ENCODE measurements at places on chromosomes 2 and 18.

GRCh38 chr18:75477900-75478299 lies 50.4 kb upstream of the SMIM21 start:
- no peak for DNase-seq

GRCh38 chr2:233822781-233823730 lies 31.3 kb downstream of the HJURP start:
- no peak for DNase-seq

- DNase-seq = no peak
These were observed 38.0 kb downstream of the RHBDD1 start for GRCh38 chr2:226873826-226874225.

- DNase-seq = no peak
These were observed 3.3 kb upstream of the ATP8B1 start for GRCh38 chr18:57806201-57806977.

- no peak for DNase-seq
These were observed 1.7 kb upstream of the HOXD12 start for GRCh38 chr2:176097820-176098365.

GRCh38 chr2:102442967-102443828 lies 20.2 kb downstream of the IL18RAP start:
- DNase-seq = no peak

- no peak for DNase-seq
These were observed 118.1 kb upstream of the MGAT5 start for GRCh38 chr2:134135793-134136192.

DNA sequence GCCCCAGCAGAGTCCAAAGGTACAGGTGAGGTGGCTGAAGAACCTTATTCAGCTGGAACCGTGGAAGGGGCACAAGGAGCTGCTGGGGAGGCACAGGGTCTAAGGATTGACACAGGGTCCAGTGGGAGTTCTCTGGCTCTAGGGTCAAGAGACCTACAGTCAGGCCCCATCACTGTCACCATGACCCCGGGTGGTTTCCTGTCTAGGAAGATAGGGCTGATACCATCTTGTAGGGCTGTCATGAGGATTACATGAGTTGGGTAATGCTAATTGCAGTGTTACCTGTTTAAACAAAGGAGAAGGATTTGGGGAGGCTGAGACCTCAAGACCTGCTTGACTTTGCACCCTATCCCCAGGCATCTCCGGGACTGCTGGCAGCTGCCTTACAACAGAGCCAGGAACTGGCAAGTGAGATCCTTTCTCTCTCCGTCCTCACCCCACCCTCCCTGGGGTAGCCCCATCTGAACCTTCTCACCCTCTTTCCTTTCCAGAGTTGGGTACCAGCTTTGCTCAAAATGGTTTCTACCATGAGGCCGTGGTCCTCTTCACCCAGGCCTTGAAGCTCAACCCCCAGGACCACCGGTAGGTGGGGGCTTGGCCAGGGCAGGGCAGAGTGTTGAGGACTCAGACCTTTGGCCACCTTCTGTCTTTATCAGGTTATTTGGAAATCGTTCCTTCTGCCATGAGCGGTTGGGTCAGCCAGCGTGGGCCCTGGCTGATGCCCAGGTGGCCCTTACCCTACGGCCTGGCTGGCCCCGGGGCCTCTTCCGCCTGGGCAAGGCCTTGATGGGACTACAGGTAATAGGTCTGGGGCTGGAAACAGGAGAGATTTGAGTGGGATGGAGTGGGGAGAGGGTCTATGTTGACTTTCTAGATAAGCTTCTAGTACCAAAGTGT lies 7.5 kb downstream of the LBX2 start:
- DNase-seq = no peak

DNA sequence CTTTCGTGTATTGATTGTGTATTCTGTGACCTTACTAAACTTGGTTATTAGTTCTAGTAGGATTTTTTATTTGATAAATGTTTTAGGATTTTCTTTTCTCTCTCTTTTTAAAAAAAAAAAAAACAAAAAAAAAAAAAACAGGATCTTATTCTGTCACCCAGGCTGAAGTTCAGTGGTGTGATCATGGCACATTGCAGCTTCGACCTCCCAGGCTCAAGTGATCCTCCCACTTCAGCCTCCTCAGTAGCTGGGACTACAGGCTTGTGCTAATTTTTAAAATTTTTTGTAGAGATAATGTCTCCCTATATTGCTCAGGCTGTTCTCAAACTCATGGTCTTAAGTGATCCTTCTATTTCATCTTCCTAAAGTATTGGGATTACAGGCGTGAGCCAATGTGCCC lies 19.0 kb downstream of the TTLL4 start:
- DNase-seq = no peak

DNA sequence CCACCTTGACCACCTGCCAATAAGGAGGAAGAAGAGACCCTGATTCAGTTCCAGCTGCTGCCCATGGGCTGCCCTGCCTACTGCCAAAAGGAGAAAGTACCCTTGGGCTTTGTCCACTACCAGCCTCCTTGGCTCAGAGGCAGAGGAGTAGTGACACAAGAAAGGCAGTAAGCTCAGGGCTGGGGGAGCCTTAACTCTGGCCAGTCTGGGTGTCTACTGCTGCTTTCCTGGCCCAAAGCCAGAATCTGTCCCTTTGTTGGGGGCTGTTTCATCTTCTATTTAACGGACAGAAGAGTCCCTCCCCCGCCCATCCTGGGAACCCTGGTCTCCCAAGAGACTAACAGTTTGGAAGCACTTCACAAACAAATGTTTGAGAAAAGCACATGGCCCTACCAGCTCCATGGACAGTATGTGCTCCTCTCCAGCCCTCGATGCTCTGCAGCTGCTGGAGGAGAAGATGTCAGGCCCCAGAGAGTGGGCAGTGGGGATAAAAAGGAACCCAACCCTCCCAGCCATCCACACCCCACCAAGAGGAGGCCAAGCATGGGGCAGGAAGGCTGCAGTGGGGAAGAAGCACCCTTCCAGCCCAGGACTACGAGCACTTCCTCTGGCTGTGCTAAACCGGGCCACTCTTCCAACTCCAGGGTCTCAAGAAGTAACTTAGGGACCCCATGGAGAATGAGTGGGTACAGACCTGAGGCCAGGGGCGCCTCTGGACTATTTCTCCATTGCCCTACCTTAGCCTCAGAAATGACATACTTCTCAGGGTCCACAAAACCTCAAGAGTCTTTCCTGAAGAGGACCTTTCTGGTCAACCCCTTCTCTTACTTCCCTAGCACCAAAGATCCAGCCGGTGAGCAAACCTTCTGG lies 1.2 kb downstream of the ATG9A start:
- DNase-seq = no peak

- no peak for DNase-seq
These were observed 21.5 kb downstream of the DTNB start for GRCh38 chr2:25651782-25652455.

DNA sequence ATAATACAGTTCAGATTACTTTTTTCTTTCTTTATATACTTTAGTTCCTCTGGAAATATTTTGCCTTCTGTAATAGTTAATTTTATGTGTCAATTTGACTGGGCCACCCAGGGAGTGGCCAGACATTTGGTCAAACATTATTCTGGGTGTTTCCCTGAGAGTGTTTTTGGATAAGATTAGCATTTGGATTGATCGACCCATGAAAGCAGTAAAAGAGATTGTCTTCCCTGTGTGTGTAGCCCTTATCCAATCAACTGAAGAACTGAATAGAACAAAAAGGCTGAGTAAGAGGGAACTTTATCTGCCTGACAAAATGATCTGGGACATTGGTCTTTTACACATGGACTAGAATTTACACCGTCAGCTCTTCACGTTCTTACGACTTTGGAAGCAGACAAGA lies 1190.1 kb upstream of the FAM98A start:
- DNase-seq = no peak

DNA sequence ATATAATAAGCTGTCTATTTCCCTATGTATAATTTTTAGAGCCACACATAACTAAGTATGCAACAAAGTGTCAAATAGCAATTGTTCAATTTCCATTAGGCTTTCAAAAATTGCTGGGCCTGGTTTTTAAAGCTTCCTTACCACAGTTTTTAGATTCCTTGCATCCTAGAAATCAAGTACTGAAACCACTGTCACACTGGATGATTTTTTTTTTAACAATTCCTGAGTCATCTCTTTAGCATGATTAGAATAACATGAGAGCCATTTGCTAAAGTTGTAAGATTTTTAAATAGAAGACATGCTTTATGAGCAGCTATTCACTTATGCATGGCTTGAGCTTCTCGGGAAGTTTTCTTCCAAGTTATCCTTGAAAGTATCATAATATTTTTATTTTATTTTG lies 319.5 kb upstream of the NXPH2 start:
- DNase-seq = no peak

- no peak for DNase-seq
These were observed 103.2 kb downstream of the FAM161A start for GRCh38 chr2:61750624-61751023.

- DNase-seq = no peak
These were observed 7.8 kb upstream of the ZNF532 start for GRCh38 chr18:58856881-58857280.

DNA sequence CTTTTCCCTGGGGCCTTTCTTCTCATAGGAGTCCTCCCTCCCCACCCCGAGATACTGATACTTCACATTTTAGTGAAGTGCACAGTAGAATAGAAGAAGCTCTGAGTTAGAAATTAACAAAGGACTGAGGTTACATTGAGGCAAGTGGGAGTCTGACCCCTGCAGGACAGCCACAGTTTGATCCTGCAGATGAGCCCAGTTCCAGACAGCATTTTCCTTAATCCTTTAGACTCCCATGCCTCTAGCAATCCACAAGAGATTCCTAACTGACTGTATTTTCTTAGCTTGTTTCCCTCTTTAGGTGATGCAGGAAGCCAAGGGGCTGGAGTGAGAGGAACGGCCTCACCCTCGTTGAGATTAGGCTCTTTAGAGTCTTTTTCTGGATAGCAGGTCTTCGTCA lies 204.0 kb downstream of the CYRIA start:
- DNase-seq = no peak

GRCh38 chr2:42862669-42863185 lies 70.3 kb upstream of the HAAO start:
- no peak for DNase-seq

DNA sequence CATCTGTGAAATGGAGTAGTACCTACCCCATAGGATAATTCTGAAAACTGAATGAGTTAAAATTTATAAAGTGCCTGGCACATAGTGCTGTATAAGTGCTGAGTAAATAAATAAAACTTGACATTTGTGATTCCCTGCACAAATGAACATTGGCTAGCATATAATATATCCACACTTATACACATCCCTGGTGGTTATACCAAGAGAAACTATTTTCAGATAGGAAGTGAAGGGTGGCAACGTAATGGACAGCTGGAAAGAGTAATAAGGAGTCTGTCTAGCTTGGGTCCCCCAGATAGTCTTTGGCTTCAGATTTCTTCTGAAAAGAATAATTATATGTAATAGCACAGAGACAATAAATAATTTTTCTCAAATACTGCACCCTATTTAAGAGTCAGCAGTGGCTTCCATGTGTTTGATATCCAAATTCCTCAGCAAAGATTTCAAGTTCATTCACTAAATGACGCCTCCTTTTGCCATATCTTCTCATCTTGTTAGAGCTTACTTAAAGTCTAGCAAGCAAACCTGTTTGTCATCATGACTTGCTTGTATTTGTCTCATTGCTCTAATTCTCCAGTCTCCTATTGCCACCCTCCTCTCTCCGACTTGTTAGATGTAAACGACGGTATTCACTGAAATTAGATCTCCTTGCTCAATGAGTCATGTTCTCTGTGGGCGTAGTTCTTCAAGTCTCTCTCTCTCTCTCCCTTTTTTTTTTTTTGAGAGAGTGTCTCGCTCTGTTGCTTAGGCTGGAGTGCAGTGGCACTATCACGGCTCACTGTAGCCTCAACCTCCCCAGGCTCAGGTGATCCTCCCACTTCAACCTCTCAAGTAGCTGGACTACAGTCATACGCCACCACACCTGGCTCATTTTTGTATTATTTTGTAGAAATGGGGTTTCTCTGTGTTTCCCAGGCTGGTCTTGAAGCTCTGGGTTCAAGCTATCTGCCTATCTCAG lies 8.7 kb upstream of the ADGRF3 start:
- DNase-seq = no peak

DNA sequence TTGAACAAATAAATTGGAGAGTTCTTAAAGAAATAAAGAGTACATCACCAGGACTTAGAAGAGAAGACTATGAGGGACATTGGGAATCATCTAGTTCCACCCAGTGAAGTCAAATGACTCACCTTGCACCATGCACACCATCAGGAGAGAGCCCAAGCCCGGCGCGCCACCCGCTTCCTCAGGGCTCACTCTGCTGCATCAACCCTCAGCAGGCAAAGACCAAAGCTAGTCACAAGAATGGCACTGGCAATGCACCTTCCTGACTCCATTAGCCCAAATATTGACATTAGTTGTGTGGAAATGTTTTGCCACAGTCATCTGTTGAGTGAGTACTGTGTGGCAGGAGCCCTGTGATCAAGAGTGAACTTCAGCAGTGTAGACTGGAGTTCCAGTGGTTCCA lies 7.1 kb upstream of the LYPD6B start:
- no peak for DNase-seq

DNA sequence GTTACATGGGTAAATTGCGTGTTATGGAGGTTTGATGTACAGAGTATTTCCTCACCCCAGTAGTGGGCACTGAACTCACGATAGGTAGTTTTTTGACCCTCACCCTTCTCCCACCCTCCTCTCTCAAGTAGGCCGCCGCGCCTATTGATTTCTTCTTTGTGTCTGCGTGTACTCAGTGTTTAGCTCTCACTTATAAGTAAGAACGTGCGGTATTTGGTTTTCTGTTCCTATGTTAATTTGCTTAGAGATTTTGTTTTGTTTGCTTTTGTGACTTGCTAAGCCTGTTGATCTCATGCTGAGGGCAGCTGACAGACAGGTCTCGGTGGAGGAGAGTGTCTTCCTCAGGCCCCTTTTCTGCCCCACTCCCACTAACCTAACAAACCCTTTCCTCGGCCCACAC lies 36.2 kb downstream of the ACOXL start:
- no peak for DNase-seq

DNA sequence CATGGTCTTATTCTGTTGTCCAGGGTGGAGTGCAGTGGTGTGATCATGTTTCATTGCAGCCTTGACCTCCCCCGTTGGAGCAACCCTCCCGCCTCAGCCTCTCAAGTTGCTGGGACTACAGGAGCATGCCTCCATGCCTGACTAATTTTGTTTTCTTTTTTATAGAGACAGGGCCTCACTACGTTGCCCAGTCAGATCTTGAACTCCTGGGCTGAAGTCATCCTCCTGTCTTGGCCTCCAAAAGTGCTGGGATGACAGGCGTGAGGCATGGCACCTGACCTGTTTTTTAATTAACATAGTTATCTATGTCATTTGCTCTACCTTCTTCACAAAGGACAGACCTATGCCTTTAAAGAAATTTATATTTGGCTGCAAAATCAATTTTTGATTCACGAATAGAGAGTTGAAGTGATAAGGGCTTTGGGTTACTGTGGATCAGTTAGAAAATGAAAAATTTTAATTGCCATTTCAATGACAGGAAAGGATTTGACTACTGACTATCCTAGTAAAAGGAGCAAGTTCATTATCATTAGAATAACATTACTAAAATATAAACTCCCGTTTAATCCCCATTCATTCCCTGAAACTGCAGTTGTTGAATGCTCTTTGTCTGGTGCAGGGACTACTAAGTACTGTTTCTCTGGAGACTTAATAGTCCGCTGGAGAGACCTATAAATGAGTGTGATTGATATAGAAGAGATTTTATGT lies 3.7 kb downstream of the RNF138 start:
- DNase-seq = no peak
